ENCODE measurements at places on chromosomes 13 and 19.
A peak's percentile ranks its signal among the peaks of the same experiment; 100 is the strongest.

DNA sequence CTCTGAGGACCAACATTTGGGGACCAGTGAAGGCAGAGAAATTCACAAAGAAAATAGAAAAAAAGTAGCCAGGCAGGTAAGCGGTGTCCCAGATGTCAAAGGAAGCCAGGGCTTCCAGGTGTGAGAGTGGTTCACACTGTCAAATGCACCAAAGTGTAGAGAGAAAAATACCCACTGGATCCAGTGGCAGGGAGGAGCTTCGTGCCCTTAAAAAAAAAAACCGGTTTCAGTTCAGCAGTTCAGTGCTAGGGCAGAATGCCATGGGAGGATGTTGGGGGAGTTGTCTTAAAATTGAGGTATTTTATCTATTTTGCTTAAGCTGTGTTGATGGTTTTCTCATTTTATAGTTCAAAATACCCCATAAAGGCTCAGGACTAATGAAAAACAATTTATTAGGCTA is 47.8 kb upstream of the C1QTNF9 start:
- DNase-seq = no peak

DNA sequence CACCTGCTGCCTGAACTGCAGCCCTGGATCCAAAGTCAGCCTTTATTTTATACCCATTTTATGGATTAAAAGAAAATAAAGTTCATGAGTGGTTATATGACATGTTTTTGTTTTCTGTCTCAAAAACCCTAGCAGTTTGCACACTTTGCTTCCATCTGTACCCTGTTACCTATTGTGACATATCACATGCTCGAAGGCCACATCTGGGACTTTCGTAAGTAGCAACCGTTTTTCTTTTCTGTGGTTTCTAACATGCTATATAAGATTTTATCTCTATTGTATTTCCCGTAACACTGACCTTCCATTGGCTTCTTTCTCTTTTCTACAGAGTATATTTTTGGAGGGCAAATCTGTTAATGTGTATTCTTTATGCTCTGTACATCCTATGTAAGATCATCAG is 1007.2 kb downstream of the PCDH9 start:
- DNase-seq = no peak

DNA sequence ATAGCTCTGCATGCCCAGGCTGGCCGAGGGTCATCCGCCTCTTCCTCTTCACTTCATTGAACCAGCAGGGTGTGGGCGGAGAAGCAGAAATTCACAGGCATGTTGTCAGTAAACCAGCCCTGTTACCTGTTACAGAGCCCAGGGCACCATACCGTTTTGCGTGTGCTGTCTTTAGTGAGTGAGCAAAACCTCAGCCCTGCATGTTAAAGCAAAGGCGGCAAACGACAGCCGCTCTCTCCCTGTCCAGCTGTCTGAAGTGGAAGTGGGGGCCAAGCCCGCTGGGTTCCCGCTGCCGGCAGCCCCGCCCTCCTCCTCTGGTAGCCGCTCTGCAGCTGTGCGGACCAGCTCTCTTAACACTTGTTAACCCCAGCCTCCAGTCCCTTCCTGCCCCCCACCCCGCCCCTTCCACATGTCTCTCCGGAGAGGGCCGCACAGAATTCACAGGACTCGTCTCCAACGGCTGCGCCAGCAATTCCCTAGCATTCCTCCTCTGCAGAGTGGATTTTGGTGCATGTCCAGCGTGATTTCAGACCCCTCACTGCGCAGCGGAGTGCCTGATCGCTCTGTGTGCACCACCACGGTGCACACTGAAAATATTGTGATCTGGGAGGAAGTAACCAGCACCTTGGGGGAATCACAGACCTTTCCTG is 12.7 kb downstream of the KLHL26 start:
- DNase-seq = peak; percentile 74

DNA sequence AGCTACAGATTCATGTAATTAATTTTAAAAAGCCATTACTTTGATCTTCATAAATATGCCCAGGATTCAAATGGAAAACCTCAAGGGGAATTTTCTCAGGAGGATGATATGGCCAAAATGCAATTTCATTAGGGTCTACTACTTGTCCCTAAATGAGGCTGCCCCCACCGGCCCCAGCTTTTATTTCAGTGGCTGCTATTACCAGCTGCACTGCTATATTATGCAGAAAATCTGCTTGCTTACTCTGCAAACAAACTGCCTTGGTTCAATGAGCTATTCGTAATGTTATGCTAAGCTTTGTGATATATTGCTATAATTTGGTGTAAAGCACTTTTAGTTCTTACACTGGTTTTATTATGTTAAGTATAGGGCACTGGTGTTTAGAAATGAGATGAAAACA is 137.3 kb upstream of the TMTC4 start:
- DNase-seq = no peak

DNA sequence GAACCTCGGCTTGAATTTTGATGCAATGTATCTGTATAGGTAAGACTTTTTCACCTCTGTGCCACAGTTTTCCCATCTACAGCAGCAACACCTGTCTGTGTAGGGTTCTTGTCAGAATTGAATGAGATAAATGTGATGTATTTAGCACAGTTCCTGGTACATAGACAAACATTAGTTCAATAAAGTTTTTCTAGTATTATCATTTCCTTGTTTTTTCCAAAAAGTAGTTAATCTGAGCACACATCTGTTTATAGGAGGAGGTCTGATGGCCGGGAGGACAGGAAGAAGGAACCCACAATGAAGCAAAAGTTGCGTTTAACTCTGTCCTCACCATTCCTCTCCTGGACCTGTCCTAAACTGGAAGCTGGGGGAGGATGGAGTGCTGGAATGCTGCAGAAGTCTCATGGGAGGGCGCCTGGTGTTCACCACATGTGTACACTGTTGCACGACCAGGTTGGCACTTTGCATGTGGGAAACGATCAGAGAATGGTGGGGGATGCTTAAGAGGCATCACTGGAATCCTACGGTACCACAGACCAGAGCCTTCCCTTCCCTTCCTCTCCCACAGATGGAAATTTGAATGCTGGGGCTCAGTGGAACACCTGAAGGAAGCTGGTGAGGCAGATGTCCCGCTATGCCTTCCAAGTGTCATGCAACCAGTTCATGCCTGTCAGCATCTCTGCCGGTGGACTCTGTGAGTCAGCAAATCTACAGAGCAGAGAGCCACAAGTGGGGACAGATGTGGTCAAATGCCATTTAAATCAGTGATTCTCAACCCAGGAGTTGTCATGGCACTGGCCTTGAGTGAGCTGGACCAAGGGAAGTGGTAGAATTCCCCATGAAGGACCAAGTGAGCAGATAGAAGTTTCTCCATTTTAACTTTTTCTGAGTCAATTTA is 315.6 kb downstream of the DLEU7 start:
- no peak for DNase-seq

DNA sequence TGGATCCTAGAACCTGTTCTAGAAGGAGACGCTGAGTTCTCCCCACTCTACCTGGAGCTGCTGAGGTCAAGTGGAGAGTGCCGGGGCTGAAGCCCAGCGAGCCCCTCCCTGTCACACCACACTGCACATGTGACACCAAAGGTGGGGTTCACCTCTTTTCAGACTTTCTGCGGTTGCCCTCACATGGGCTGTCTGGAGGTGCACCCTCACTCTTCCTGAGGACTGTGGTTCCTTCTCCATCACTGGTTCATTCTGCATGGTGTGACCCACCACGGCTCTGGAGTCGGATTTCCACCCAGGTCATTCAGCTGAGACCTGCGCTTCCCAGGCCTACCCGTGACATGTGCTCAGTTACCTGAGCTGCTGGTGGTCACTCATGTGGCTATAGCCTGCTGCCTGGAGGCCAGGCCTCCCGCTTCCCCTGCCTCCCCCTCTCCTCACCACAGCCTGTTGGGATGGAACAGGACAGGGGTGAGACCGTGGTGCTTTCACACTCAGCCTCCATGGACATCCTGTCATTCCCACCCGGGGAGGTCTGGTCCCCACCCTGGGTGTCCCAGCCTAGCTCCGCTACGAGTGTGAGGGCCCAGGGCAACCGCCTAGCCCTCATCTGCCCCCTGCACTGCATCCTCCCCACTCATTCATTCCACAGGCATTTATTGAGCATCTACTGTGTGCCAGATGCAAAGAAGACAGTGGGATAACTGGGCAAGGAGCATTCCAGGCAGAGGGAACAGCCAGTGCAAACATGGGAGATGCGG is 605 bp upstream of the A1BG start:
- no peak for DNase-seq

GRCh38 chr19:10069046-10069445 is 17.1 kb upstream of the SHFL start:
- no peak for DNase-seq

DNA sequence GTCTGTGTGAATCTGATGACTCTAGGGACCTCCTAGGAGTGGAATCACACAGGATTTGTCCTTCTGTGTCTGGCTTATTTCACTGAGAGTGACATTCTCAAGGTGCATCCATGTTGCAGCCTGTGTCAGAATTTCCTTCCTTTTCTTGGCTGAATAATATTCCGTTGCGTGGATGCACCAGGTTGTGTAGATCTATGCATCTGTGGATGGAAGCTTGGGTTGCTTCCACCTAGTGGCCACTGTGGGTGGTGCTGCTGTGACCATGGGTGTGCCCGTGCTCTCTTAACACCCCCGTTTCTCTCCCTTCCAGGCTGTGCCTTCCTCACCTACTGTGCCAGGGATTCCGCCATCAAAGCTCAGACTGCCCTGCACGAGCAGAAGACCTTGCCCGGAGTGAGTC is 26.2 kb downstream of the CELF5 start:
- DNase-seq = no peak

DNA sequence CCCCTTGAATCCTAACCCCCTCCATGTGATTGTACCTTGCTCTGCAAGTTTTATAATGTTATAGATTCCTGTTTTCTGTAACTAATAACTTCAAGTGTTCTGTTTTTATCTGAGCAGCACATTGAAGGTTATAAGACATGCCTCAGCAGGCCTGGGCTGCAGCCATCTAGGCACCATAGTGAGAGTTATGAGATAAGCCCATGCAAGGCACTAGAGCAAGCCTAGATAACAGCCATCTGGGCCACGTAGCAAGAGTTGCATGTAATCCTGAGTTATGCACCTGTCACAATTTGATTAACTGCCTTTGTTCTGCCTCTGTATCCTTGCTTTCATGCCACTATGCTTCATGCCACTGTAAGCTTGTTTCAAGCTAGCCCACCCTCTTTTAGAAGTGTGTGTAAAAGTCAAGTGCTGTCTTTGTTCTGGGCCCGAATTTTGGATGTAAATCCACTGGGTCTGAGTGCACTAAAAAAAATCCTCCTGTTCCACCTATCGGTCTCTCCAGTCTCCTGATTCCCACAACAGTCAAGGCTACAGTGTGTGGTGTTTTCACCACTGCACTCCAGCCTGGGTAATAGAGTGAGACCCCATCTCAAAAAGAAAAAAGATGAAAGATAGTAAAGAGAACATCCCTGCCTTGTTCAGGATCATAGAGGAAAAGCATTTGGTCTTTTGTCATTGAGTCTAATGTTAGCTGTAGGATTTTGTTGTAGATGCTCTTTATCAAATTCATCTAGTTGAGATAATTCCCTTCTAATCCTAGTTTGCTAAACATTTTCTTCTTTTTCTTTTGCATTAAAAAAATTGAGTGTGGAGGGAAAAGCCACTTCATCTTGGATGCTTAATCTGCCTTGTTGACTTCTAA is 16.0 kb upstream of the KBTBD6 start:
- DNase-seq = peak; percentile 25

- DNase-seq = no peak
Observed at GRCh38 chr13:37450276-37450675, 148.3 kb downstream of the POSTN start.

- no peak for DNase-seq
Observed at GRCh38 chr13:67351909-67352308, 121.8 kb upstream of the PCDH9 start.

Measured in retina (tissue), 1 donor.